Stimulated activated CD8-positive, alpha-beta memory T cell treated with anti-CD3 and anti-CD28 coated beads, Interleukin-4, amount 100 ng/mL, for 1 hour (primary cell): ENCODE measurements at places on chromosomes 2 and 18.

- DNase-seq: no peak
Measured at GRCh38 chr2:195595825-195596224, 61.2 kb upstream of the SLC39A10 start.

DNA sequence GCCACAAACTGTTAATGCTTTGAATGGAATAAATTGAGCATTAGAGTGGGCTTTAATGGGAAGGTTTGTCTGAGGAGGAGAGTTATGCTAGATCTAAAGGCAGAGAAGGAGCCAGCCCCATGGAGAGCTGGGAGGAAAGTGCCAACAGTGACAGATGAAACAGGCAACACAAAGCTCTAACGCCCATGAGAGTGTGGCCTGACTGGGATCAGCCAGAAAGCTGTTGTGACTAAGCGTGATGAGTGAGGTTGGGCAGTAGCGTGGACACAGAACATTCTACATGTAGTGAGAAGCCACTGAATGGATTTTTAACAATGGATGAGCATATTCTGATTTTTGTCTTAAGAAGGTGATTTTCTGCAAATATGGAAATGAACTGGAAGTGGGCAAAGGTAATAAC lies 185.3 kb upstream of the SIX2 start:
- DNase-seq: no peak

GRCh38 chr2:117614823-117615534 lies 199.5 kb upstream of the DDX18 start:
- DNase-seq: no peak

GRCh38 chr2:43427032-43427424 lies 168.8 kb downstream of the THADA start:
- no peak for DNase-seq
